NCI-H1048 (cell line): ENCODE measurements at places on chromosomes 16 and 17.

GRCh38 chr17:6786618-6787017 lies 10.6 kb downstream of the FBXO39 start:
- no peak for DNase-seq

DNA sequence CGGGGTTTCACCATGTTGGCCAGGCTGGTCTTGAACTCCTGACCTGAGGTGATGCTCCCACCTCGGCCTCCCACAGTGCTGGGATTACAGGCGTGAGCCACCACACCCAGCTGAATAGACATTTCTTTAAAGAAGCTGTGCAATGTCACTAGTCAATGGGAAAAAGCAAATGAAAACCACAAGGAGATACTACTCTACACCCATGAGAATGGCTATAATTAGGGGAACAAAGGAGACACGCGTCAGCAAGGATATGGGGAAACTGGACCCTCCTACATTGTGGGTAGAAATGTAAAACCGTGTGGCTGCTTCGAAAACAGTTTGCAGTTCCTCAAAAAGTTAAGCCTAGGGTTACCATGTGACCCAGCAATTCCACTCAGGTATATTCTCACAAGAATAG lies 103.4 kb downstream of the VPS53 start:
- DNase-seq: no peak

- DNase-seq: no peak
Observed at GRCh38 chr16:55297062-55297909, 26.7 kb upstream of the IRX6 start.

DNA sequence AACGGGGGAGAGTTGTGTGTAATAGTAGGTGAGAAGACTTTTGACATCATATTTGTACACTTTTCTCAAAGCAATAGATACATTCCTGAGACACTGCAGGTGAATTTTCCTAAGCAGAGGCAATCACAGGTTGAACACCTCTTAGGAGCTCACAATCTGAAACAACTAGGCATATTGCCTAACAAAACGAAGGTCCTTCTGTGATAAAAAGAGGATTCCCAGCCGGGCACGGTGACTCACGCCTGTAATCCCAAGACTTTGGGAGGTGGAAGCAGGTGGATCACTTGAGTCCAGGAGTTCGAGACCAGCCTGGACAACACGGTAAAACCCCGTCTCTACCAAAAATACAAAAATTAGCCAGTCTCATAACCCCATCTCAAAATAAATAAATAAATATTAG lies 17.4 kb downstream of the NXN start:
- no peak for DNase-seq

DNA sequence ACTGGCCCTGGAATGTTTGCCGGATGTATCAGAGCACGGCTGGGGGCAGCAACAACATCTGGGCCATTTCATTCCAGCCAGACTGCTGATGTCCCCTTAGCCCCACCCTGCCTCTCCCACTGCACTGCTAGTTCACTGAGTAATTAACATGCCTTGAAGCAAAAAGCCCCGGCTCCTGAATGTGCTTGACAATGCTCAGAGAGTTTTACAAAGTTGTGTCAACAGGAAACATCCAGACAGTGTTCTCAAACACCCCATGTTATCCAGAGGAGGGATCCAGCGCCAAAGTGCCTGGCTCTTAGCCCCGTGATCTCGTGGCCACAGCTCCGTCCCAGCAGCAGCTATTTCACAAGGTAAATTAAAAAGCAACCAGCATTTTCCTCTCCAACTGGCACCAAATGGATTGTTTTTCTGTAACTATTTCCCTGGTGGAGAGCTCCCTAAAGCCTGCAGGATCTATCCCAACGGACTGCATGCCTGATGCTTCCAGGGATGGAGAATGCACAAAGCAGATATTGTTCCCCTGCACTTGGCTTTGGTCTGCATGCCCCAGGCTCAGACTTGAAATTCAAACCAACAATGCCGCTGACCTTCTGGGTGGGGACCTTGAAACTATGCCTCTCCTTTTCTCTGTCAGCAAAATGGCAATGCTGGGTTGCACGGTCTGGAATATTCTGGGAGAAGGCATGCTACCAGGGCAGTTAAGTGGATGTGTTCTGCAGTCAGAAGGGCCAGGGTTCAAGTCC lies 115.6 kb upstream of the CDH5 start:
- no peak for DNase-seq

- no peak for DNase-seq
Observed at GRCh38 chr17:6667516-6667915, 16.0 kb downstream of the C17orf100 start.

GRCh38 chr16:87326151-87326571 lies 9.0 kb upstream of the C16orf95 start:
- no peak for DNase-seq

DNA sequence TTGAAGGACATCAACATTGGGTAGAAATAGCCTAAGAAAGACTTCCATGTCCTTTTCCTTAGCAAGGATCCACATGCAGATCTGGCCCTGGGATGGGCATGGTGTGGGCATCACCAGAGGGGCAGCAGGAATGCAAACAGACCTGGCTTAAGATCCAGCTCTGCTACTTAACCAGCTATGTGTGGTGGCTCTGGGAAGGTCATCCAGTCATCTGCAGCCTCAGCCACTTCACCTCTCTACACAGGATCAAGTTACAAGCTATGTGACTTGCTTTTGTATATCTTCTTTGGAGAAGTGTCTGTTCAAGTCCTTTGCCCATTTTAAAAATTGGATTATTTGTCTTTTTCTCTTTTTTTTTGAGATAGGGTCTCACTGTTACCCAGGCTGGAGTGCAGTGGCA lies 13.5 kb upstream of the ADORA2B start:
- DNase-seq: no peak
